CD4-positive, alpha-beta T cell treated with Interleukin-2 at 100 ng/mL for 4 hours (primary cell): ENCODE measurements at places on chromosomes 5 and 9.

GRCh38 chr9:35960039-35960655, 2.2 kb upstream of the OR2S2 start:
- no peak for DNase-seq

GRCh38 chr5:63613442-63613841, 348.8 kb downstream of the HTR1A start:
- no peak for DNase-seq

DNA sequence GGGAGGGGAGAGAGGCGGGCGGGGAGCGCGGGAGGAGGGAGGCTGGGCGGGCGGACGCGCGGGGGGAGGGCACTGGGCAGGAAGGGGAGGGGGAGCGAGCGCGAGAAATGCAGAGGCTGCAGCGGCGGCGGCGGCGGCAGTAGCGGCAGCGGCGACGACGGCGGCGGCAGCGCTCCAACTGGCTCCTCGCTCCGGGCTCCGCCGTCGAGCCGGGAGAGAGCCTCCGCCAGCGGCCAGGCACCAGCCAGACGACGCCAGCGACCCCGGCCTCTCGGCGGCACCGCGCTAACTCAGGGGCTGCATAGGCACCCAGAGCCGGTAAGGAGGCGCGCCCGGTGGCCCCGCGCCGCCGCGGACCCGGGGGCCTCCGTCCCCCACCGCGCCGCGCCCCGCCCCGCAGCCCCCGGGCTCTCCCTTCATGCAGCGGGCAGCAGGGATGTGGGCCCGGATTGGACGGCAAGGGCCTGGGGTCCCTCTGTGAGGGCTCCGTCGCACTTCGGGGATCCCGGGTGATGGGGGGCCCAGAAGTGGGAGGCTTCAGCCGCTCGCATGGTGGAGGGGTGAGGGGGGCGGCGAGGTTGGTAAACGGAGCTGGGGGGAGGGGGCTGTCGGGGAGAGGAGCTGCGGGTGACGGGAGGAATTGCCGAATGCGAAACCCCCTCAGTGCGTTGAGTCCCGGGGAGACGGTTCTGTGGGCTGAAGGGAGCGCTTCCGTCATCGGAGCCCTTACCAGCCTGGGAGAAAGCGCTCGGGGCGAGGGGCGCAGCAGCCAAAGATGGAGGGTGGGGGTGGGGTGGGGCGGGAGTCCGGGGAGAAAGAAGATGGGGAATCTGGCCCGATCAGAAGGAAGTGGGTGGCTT, at the start of gene BASP1:
BASP1 (plus strand) TSS at position 139 of the 860 bp plus-strand sequence. CDS start 57,586 bp downstream, outside the sequence.
- DNase-seq: peak; percentile 12

DNA sequence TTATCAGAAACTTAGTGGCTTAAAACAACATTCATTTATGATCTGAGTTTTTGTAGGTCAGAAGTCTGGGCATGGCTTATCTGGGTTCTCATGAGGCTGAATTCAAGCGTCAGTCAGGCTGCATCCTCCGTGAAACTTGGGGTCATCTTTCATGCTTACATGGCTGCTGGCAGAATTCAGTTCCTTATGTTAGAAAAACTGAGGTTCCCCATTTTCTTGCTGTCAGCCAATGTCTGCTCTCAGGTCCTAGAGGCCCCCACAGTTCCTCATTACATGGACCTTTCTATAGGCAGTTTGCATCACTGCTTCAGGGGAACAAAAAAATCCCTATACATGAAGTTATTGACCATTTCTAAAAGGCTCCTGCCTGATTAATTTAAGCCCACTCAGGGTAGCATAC, 83.8 kb upstream of the NMUR2 start:
- no peak for DNase-seq

GRCh38 chr9:94995048-94995693, 268.7 kb downstream of the AOPEP start:
- DNase-seq: no peak

DNA sequence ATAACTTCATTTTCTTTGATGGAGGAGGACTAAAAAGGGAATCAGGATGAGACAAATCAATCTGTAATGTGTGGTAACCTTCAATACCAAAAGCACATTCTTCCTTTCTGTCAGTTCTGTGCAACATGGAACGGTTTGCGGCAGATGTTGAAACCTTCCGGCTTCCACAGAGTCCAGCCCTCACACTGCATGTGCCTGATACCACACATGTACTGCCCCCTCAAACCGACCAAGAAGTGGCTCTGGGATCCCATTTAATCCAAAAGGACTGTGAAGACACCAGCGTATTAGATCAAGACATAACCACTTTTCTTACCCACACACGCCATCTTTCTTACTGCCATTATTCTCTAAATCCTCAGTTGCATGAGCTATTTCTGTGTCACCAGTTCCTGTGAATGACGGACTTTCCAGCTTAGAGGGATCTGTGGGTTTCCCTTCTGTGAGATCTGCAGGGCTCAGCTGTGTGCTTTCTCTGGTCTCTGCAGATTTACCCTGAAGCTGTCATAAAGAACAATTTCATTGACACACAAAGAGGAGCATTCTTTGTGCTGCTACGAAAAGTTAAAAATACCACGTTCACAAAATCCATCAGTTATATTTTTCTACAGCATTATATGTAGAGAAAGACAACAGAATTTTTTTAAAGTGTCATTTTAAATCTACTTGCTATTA, 25.8 kb downstream of the NSUN2 start:
- no peak for DNase-seq

GRCh38 chr9:118444403-118444802, 740.2 kb downstream of the TLR4 start:
- no peak for DNase-seq

DNA sequence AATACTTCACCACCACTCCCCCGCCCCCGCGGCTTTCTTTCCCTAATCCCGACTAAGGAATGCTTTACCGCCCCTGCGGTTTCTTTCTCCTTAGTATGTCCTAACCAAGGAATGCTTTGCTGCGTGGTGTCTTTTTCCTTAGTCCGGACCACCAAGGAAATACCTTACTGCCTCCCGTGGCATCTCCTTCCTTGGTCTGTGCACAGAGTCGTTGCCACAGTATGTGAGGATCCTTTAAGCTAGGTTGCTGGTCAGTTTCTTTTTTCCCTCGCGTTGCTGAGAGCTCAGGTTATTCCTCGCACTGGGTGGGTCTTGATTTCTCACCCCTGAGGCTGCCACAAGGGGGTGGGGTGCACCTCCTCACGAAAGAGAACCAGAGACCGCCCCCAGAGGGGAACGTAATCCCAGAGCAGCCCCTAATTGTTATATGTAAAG, 309.4 kb downstream of the NR3C1 start:
- DNase-seq: no peak

DNA sequence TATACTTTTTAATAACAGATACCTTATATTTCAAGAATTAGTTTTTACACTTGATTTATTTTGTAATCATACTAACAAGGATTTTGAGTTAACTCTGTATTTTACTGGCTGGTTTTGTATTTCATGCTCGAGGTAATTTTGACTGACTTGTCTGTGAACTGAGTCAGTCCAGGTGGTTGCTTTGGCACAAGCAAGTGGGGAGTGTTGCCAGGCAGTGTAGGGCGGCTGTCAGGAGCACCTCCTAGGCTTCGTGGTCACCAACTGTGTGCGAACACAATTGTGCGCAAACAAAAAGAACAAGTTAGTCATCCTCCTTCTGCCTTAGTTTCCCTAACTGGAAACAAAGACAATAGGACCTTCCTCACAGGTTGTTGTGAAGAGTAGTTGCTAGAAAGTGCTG, 286.3 kb downstream of the ADGRV1 start:
- no peak for DNase-seq

DNA sequence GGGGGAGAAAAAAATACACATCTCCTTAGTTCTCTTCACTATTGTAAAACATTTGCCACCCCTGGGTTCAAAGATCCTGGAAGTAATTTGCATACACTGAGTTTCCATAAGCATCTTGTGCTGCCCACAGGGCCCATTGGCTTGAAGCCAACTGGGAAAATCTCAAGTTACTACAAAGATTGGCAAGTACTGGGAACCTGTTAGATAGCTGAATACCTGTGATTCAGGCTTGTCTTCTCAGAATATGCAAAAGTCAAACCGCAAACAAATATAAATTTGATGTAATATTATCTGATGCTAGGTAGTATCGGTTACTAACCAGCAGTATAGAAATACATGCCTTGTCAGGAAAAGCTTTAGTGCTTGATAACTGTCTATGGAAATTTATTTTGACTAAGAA, 156.9 kb upstream of the FST start:
- DNase-seq: no peak

DNA sequence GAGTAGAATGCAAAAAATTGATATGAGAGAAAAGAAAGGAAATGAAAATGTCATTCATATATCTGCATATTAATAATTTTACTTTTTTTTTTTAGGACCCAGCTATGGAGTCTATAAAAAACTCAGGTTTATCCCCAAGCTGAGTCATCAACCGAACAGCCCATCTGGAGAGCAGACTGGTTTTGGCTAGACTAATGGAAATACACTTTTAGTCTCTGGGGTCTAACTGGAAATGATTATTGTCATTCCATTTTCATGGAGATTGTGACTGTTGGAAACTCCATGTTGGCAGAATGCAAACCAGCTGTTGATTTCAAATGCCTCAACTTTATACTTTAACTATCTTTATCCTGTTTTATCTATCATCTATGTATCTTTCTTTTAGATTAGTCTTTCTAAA, 28.7 kb downstream of the ANXA1 start:
- no peak for DNase-seq

DNA sequence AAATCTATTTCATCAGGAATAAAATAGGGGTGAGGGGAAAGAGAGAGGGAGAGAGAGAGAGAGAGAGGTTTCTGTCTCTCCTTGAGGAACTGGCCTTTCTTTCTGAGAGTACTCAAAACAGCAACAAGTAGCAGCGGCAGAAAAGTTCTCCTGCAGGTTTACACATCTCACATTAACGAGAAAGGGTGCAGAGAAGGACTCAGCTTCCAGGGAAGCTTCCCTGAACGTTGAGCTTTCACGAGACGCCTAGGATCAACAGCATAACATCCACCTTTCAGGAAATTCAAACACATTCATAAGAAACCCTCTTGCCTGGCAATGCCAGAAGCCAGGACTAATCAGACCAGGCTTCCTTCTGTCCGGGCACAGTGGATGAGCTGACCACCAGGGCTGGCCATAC, 162.9 kb downstream of the ZDHHC21 start:
- no peak for DNase-seq

GRCh38 chr5:122653087-122654017, 121.5 kb upstream of the SNX2 start:
- DNase-seq: no peak

DNA sequence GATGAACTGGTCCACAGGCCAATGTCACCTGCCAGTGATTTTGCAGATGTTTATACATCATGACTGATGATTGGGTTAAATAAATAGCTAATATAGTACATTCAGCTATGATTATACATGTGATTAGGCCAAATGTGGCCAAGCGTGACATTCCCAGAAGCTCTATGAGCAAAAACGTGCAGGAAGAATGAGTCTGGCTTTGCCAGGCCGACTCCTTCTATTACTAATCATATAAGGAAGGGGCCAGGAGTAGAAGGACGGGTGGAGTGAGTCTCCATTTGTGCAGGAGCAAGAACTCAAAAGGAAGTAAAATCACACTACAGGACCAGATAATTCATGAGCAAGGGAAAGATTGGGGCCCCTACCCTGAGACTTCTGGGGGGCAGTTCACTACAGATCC, 178.2 kb downstream of the ROR2 start:
- no peak for DNase-seq

- DNase-seq: no peak
These were observed 39.3 kb upstream of the ADRA1B start for GRCh38 chr5:159877016-159877415.

- peak; percentile 21 for DNase-seq
These were observed 5.2 kb downstream of the SLC31A2 start for GRCh38 chr9:113155911-113156588.

- no peak for DNase-seq
These were observed 765.3 kb upstream of the ADAMTS16 start for GRCh38 chr5:4374866-4375265.

DNA sequence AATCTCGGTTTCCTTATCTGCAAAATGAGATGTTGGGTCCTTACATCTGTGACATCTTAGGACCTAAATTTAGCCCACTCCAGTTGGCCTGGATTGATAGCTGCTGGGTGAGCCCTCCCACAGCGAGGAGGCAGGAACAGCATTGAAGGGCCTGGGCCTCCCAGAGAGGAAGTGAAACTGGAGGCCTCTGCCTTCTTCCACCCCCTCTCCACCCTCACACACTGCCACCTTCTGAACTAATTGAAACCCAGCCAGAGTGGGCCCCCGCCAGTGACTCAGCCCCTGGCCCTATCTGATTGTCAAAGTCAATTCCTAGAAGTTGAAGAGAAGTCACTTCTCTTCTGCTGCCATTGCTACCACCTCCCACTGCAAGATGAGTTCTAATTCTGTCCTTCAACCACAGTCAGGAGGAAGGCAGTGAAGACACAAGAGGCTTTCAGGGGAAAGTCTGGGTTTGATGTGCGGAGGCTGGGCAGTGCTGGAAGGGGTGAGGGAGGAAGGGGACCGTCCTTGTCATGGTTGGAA, 55.2 kb upstream of the NEK6 start:
- DNase-seq: peak; percentile 87

DNA sequence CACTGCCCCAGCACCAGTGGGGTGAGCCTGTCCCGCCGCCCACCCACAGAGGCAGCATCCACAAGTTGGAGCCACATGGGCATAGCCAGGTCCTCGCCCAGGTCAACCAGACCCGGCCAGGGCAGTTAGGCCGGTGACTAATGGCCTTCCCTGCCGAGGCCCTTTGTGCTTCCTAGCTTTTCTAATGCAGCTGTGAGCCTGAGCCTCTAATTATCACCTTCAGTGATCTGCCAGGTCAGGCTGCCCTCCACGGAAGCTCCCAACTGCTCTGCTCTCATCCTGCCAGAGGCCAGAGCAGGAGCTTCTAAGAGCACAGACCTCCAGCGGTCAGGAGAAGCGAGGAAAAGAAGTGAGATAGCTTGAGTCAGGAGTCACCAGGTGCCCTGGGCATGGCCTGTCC, 87.1 kb upstream of the PPP1R26 start:
- DNase-seq: no peak

- no peak for DNase-seq
These were observed 88.7 kb upstream of the PRRC1 start for GRCh38 chr5:127428748-127429147.

DNA sequence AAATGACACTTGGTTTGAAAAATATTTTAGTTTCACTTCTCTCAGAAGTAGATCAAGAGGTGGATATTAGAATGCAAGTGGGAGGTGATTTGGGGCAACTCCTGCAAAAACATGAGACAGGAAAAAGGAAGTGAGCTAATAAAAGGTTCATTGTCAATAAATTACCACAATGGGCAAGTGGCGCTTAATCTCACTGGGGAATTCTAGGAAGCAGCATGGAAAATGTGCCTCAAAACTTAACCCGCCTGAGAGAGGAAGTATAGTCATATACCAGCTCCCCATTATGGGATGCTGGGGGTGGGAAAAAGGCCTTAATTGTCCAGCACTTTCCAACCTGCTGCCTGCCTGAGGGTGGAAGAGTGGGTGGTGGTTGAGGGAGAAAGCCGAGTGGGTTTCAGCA, 204.1 kb downstream of the ELAVL2 start:
- DNase-seq: no peak
